ENCODE measurements at places on chromosomes 12 and 14.

DNA sequence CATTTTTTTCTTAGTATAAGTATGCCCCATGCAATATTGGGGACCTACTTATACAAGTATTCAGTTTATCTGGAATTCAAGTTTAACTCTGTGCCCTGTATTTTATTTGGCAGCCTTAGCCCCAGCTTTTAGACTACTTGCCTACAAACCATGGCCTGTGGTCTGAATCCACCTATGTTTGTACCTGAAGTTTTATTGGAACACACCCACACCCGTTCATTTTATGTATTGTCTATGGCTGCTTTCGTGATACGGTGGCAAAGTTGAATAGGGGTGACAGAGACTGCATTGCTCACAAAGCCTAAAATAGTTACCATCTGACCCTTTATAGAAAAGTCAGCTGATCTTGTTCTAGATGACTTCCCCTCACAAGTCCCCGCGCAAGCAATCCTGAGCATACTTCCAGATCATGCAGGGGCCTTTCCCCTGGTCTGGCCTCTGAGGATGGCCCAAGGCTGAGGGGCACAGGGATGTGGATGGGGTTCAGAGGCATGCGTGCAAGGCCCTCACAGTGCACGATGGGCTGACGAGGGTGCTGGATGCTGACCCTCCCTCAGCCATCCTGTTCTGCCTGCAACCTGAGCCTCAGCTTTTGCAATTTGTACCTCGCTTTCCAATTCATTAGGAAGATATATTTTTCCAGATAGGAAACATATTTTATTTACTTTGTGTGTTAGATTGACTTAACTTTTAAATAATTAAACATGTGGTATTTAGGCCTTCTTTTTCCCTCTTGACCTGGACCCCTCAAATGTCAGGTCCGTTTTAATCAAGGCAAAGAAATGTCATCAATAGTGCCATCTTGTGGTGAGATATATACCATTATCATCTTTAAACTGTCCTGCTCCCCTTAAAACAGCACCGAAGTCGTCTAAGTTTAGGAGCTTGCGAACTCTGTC is 527.3 kb upstream of the CCDC196 start:
- DNase-seq: no peak

DNA sequence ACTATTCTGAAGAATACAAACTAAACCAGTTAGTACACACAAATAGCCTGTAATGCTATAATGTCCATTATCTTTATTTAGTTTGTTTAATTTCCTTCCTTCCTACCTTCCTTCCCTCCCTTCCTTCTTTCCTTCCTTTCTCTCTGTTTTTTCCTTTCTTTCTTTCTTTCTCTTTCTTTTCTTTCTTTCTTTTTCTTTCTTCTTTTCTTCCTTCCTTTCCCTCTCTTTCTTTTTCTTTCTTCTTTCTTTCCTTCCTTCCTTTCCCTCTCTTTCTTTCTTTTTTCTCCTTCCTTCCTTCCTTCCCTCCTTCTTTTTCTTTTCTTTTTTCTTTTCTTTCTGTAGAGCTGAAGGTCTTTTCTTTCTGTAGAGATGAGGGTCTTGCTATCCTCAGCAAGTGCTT is 131.2 kb downstream of the TMEM30B start:
- DNase-seq: no peak

DNA sequence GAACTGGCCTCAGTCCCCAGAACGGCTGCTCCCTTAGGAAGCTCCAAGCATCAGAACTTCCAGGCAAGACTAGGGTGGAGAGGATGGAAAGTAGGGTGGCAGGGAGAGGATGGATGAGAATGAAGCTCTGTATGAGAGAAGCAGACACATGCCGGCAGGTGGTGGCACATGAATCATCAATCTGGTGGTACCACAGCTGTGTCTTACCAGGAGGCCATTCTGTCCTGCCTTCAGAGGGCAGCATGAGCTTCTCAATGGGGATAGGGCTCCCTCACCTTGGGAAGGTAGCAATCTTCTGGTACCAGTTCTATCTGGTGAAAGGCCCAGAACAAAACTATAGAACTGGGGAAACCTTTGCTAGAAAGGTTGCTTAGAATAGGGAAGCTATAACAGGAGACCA is 55.4 kb upstream of the PYGL start:
- DNase-seq: no peak

DNA sequence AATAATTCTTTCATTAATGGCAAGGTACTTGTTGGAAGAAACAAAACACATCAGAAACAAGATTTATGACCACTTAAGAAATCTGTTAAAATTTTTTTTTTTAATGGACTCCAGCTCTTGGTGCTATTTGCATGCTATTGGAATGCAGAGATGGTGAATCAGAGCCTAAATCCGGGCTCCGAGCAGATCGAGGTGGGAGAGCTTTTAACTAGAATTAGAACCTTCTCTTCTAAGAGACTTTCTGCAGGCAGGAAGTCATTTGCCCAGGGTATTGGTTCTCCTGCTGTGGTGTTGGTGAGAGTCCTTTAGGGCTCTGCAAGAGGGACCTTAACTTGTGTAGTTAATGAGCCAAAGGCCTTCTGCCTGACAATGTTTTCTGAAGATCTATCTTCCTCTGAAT is 419.4 kb downstream of the SNAPC1 start:
- no peak for DNase-seq

- no peak for DNase-seq
Observed at GRCh38 chr12:62847709-62848108, 87.2 kb downstream of the PPM1H start.

DNA sequence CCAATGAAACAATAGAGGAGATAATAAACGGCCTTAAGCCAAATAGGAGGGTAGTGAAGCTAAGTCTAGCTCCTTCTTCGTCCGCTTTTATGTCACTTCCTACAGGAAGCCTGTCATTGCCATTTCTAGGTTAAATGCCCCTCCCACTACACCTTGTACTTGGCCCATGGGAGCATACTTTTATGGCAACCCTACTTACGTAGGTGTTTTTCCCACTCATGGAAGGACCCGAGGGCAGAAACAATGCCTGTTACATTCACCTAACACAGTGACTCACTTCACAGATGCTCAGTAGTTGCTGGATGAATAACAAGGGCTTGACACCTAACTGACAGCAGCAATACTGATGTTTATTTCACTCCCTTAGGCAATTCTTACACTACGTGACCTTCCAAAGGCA is 44.5 kb downstream of the ALKBH1 start:
- no peak for DNase-seq

DNA sequence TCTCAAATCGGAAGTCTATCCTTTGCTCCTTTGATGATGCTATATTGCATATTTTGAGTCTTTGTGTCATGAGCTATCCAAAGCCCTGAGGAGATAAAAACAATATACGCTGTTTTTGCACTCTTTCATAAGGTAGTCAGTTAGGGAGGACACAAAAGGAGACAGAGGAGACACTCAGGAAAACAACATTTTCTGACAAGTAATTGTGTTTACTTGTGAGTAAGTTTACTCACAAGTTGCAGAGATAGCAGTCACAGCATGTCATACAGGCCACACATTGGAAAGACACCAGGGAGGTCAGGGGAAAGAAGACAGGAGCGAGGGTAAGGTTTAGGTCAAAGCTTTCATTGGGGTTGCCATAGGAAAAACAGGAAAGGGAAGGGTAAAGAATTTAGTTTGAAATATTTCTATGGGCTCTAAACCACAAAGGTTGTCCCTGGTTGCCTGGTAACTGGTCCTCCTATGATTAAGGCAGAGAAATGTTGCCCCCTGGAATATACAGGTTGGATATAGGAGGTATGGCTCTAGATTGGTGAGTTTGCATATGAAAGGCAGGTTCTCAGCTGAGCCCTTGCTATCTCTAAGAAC is 7.4 kb upstream of the GABARAPL1 start:
- no peak for DNase-seq

DNA sequence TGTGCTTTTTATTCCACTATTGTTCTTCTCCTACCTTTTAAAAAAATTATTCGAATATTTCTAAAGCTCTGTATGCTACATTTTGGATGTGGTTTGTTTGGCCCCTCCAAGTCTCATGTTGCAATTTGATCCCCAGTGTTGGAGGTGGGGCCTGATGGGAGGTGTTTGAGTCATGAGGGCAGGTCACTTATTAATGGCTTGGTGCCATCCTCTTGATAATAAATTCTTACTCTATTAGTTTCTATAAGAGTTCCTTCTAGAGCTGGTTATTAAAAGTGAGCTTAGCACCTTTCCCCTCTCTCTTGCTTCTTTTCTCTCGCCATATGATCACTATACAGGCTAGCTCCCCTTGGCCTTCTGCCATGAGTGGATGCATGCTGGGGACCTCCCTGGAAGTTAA is 445.6 kb upstream of the PDE3A start:
- no peak for DNase-seq

DNA sequence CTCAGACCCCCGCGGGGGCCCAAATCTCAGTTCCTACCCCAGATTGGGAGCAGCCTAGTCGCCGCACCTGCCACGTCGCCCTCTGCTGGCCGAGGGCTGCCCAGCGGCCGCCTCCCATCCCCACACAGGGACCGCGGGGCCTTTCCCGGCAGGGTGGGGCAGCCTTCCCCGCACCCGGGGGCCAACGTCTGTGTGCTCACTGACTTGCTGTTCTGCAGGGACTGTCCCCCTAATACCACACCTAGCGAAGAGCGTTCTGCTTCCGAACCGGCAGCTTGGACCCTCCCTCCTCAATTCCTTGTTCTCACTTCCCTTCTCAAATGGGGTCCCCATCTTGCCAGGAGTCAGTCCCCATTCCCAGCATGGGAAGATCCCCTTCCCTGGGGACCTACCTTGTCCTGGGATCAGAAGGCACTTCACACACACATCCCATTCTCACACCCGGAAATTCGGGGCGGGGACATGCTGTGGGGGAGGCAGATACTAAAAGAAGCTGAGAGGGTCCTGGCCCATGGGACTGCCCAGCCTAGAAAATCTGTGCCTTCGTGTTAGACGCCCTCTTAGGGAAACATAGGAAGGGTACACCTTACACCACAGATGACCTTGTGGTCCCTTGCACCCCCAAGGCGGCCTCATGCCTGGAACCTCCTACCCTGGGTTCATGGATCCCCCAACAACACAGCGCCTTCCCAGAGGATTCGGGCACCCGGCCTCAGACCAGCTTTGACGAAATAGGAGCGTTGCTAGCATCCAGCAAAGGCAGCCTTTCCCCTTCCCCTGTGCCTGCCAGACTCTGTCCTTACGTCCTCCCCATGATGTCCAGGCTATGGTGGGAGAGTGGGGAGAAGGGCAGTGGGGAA is 16.4 kb downstream of the ACVRL1 start:
- no peak for DNase-seq

DNA sequence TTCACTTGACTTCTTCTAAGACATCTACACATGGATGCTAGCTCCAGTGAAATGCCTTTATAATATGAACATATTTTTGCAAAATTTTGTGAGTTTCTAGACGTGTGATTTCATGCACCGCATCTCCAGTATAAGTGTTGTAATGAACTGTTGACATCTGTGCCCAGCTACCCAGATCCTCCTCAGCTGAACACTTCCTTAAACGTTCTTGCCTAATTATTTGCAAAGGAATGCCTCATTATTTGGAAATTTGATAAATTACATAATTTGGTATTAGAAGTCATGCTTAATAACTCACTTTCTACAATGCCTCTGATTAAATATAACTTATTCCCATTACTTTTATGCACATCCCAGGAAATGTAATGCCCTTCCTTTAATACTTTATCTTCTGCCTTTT is 14.0 kb downstream of the OR11G2 start:
- DNase-seq: no peak

GRCh38 chr14:104297313-104297704 is 158.9 kb downstream of the KIF26A start:
- no peak for DNase-seq

DNA sequence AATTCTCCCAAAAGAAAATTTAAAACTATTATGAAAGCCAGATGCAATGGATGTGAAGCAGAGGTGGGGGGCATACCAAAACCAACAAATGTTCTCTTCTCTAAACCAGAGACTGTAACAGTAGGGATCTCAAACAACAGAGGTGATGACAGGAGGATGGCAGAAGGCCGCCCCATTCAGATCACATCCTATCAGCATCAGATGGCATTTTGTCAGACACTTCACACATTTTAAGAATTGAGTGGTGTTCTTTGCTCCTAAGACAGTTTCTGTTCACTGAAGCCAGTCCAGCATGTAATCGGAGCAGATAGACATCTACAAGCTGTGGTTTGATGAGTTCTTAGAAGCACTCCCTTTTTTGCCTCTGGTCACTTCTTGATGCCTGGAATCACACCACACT is 59.6 kb upstream of the SRRM4 start:
- DNase-seq: no peak
